ENCODE measurements at places on chromosomes 5 and 9.

GRCh38 chr5:135921388-135921787 is 25.7 kb upstream of the IL9 start:
- DNase-seq: no peak

- no peak for DNase-seq
Observed at GRCh38 chr5:65971643-65972042, 45.3 kb downstream of the ERBIN start.

DNA sequence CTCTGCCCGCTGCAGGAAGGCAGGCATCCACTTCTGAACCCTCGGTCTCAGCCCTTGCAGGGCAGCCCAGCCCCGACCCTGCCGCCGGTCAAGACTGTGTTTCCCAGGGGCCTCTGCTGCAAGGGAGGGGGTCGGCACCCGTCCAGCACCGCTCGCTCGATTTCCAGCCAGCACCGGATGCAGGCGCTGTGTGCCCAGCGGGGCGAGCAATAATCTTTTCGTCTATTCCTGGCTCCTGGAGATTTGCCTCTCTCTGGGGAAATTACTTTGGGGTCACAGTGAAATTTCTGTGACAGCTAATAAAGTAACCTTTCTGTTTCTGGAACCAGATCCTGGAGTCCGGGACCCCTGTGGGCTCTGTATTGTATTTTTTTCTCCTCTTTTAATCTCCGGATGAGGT is 155.3 kb downstream of the COL23A1 start:
- no peak for DNase-seq

DNA sequence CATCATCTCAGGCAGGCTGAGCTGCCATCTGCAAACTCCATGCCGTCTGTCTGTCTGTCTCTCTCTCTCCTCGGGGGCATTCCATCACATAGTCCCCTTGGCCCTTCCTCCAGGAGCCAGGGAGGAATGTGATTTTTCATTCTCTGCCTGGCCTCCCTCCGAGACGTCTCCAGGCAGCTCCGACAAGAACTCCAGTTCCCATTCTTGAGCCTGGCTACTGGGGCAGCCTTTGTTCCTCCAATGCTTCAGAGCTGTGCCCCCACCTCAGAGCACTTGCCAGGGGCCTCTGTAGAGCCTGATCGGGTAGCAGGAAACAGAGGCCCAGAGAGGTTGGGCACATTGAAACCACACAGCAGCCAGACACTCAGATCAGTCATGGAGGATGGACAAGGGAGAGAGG is 74.0 kb downstream of the COL27A1 start:
- no peak for DNase-seq

All from NCI-H1930 (cell line).